Stimulated activated CD8-positive, alpha-beta memory T cell treated with anti-CD3 and anti-CD28 coated beads, Interleukin-7, amount 100 ng/mL, for 4 hours (primary cell): ENCODE measurements at places on chromosomes 16 and 17.

- no peak for DNase-seq
These were observed 31.8 kb downstream of the TOX3 start for GRCh38 chr16:52515068-52515671.

- no peak for DNase-seq
These were observed 22.2 kb downstream of the MYL4 start for GRCh38 chr17:47231334-47231733.

DNA sequence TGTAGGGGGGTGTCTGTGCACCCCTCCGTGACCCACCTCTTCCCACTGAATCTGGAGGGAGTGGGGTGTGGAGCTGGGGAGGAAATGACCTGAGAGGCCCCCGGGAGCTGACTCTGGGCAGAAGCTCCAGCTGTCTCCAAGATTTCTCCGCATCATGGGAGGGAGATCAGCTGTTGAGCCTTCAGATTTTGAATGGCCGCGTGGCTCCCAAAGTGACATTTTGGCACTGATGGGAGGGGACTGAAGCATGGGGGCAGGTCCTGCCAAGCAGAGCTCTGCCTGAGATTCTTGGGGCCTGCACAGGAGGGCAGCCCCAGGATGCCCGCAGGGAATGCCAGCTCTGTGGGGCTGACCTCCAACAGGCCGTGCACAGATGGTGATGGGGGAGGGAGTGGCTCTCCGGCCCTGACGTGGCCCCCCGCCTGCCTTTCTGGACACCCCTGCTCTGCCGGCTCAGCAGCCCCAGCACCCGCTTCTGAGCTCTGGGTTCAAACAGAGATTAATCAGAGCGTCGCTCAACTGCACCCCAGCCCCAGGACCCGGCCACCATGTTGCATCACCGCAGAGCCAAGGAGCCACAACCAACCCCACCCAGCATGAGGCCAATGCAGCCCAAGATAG, 25.3 kb upstream of the UBE2I start:
- no peak for DNase-seq

DNA sequence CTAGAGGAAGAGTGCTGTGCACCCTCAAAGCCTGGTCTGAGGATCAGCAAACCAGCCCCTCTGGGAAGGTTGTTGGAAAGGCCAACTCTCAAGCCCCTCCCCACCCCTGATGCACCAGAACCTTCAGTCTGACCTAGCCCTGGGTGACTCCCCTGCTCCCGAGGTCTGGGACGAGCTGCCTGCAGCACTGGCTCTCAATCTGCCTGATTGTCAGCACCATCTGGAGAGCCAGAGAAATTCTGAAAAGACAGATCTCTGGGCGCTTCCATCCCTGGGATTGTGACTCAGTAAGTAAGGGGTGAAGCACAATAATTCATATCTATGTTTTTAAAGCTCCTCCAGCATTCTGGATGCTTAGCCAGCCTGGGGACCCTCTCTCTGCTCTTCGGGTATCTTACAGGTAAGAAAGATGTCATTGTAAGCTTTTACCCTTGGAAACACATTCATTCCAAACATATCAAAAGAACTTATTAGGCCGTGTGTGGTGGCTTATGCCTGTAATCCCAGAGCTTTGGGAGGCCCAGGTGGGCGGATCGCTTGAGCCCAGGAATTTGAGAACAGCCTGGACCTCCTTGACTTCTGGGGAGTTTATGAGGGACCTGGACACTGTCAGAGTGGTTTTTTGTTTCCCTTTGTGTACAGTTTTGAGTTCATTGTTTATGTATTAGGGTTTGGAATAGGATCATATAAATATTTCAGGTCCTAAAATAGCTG, 147.5 kb downstream of the KCNJ12 start:
- DNase-seq, result no peak

DNA sequence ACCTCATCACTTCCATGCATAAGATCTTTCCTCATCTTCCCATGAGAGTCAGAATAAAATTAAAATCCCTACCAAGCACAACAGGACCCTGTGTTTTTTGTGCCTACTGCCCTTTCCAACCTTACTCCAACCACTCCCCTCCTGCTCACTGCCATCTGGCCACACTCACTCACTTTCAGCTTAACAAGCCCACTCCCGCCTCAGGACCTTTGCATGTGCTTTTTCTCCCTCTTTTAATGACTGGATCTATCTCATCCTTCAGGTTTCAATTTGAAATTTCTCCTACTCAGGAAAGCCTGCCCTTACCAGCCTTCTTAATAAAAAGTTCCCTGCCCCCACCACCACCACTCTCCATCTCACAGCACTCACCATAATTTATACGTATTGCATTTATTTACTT, 14.7 kb downstream of the C17orf67 start:
- no peak for DNase-seq
